ENCODE measurements at places on chromosomes 2 and 18.

- DNase-seq: no peak
These were observed 52.9 kb downstream of the SCG2 start for GRCh38 chr2:223549215-223549614.

- no peak for DNase-seq
These were observed 131.1 kb upstream of the FAM98A start for GRCh38 chr2:33730193-33730592.

DNA sequence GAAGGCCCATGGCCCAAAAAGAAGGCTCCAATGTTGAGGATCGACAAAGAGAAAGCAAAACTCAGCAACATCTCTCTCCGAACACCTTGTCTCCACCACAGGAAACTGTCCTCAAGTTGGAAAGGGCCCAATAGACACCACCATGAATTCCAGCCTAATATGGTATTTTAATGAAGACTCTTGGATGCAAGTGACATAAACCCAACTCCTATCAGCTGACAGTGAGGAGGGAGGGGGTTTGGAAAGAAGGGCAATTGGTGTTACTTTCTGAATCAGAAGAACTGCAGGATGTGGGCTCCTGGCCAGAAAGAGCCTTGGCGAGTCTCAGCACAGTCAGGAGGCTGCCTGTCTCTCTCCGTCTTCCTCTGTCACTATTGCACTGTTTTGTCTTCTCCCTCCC lies 40.3 kb upstream of the SIGLEC15 start:
- DNase-seq: no peak

DNA sequence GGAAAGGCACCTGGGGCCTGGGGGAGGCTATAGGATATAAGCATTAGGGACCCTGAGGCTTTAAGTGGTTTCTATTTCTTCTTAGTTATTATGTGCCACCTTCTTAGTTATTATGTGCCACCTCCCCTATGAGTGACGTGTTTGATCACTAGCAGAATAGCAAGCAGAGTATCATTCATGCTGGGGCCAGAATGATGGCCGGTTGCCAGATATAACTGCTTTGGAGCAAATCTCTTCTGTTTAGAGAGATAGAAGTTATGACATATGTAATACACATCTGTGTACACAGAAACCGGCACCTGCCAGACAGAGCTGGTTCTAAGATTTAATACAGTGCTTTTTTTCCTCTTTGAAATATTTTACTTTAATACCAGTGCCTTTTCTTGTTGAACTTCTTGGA lies 29.4 kb downstream of the LIPG start:
- no peak for DNase-seq

DNA sequence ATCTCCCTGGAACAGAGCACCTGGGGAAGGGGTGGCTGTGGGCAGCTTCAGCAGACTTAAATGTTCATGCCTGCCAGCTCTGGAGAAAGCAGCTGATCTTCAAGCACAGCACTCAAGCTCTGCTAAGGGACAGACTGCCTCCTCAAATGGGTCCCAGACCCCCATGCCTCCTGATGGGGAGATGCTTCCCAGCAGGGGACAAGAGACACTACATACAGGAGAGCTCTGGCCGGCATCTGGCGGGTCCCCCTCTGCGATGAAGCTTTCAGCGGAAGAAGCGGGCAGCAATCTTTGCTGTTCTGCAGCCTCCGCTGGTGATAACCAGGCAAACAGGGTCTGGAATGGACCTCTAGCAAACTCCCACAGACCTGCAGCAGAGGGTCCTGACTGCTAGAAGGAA lies 294.8 kb downstream of the RND3 start:
- DNase-seq: no peak

Measured in GM23338 (cell line).